ENCODE measurements at places on chromosomes 7 and 10.
A peak's percentile ranks its signal among the peaks of the same experiment; 100 is the strongest.

GRCh38 chr7:138032770-138033169, 30.9 kb upstream of the CREB3L2 start:
- no peak for DNase-seq

- DNase-seq = no peak
Observed at GRCh38 chr7:25360451-25360850, 132.2 kb upstream of the NPVF start.

DNA sequence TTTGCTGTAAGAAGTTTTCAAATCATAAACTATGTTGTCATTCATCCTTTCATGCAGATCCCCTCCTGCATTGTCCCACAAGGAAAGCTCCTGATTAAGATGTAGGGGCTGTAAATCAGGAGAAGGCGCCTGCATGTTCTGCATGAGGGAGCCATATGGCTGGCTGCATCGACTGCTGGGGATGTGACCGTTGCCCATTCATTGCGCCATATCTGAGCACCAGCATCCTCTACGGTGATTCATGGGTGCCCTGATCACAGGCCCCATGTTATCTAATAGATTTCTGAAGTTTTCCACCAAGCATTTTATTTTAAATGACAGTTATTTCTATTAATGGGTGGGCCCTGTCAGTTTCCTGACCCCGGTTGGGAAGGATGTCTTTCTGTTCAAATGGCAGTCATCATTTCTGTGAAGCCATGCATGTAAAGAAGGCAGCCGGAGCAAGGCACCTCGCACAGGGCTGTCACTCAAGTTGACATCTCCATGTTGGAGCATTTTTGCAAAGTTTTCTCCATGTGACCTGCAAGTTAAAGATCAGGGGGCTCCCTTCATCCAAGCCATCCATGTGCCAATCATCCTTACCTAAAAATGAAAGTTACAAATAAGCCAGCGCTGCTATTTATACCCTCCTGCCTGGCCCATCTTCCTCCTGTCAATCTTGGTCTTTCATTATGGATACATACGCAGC, 128.8 kb downstream of the TEX36 start:
- no peak for DNase-seq

GRCh38 chr10:94193466-94193924, 169.2 kb downstream of the NOC3L start:
- peak; percentile 48 for DNase-seq

DNA sequence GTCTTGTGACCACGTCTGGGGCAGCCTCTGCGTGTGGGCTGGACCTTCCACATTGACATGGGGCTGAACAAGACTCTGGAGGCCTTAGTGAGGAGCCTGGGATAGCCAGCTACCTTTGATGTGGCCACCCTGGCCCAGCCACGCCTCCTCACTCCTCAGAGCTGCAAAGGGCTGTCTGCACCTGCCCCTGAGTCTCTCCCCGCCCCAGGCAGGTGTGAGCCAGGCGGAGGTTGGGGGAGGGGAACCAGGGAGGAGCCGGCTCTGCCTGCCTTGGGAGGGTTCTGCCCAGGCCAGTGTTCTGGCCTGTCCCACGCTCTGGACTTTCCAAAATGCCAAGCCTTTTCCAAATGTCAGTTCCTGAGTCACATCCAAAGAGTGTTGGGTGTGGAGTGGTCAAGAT, 72.2 kb downstream of the GTF2IRD1 start:
- DNase-seq = no peak

GRCh38 chr7:122430710-122431109, 126.2 kb upstream of the FEZF1 start:
- peak; percentile 20 for DNase-seq

DNA sequence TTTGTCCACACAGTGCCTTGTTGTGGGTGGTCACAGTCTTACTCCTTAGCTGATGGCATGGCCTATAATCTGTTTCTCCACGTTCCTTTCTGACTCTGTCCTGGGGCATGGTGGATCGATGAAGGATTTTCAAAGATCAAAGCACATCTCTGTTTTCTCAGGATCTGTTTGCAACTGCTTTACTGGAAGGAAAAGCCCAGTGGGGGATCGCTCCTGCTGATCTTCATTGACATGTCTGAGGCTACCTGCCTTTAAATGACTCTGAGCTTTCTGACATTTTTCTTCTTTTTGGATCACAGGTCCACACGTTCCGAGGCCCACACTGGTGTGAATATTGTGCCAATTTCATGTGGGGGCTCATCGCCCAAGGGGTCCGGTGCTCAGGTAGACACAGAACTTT, 68.0 kb upstream of the PRR15 start:
- no peak for DNase-seq

GRCh38 chr10:117534321-117535297, 7.9 kb upstream of the EMX2 start:
- DNase-seq = no peak

DNA sequence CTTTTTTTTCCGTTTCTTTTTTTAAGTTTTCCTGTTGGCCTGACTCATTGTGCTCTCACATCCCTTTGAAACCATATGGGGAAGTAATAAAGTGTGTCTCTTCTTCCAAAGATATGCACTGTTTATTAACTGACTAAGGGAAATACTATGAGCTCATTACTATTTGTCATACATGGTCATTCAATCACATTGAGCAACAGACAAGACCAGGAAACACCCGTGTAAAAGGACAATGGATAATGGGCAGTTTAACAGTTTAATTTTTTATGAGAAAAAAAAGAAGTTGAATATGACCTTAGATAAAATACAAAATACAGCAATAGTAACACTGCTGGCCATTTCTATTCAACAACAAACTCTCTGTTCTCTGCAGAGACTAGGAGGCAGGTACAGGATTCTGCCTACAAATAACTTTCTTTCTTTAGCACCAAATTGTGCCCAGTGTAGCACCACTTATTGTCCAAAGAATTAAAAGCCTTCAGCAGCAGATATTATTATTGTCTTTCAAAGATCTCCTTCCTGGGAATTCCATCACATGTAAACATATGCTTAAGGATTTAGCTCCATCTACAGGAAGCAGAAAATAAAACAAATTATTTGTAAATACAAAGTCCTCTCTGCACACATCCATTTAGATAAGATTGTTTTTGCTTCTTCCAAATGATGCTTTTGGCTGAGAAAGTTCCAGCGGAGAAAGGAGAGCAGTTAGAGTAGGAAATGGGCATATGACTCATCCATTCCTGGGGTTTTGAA, 55.0 kb upstream of the AKR1E2 start:
- DNase-seq = peak; percentile 93

- no peak for DNase-seq
Observed at GRCh38 chr10:91444211-91445182, 34.4 kb downstream of the HECTD2 start.

DNA sequence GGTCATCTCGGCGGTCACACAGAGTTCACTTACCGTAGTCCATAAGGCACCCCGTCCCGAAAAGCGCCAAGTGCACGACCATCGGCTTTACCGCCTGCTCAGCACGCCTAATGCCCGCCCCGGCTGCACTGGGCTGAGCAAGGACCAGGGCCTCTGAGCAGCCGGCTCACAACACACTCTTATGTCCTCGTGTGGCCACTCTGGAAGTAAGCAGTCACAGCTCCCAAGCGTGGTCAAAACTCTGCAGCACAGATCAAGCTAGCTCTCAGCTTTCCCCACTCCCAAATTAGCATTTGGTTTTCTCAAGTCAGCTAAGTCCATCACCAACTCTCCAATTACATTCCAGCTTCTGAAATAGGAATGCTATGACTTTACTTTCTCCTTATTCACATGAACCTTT, 57.7 kb downstream of the MAD1L1 start:
- peak; percentile 63 for DNase-seq

DNA sequence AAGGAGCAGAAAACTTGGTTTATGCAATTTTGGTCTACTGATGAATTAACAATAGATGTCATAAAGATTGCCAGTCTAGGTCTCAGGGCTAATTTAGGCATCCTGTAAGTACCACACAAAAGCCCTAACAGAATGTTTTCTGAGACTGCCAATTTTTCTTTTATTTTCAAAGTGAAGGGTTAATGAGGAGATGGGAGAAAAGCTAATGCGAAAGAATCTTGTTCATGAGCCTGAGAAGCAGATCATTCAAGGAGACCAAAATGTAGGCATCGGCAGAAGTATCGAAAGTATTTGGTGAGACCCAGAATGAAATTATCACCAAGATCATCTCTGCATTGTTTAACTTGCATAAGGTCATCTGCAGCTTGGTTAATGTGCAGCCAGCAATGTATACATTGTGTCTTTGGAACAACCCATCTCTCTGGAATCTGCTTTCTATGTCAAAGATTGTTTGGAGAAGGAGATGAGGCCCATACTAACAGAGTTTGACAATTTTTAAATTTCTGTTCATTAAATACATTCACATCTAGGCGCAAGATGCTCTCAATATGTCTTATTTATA, 163.3 kb upstream of the GLI3 start:
- DNase-seq = no peak

DNA sequence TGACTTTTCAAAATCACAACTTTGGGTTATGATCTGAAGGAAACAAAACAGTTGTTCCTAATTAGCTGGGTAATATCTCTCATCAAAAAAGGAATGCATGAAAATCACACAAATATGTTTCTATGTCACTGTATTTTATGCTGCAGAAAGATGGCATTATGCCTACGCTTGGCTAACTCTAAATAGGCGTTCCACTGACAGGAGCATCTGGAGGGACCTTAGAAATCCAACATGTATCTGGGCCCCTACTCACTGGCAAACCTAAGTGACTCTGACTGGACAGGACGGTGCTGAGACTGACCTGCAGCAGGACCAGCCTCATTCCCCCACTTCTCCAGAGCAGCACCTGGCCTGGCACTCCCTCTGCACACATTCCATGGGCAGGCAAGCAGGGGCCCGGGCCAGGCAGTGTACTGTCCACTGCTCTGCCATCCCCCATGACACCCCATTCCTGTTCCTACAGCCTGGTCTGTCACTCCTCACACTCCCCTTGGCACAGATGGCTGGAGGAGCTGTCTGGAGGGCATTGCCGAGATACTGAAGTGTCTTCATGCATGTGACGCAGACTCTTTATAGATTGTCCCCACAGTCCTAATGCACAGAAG, 2.6 kb upstream of the MYL7 start:
- no peak for DNase-seq

GRCh38 chr7:111638078-111638477, 75.8 kb upstream of the IMMP2L start:
- DNase-seq = no peak

GRCh38 chr7:77985974-77986339, 187.4 kb downstream of the PHTF2 start:
- peak; percentile 34 for DNase-seq

DNA sequence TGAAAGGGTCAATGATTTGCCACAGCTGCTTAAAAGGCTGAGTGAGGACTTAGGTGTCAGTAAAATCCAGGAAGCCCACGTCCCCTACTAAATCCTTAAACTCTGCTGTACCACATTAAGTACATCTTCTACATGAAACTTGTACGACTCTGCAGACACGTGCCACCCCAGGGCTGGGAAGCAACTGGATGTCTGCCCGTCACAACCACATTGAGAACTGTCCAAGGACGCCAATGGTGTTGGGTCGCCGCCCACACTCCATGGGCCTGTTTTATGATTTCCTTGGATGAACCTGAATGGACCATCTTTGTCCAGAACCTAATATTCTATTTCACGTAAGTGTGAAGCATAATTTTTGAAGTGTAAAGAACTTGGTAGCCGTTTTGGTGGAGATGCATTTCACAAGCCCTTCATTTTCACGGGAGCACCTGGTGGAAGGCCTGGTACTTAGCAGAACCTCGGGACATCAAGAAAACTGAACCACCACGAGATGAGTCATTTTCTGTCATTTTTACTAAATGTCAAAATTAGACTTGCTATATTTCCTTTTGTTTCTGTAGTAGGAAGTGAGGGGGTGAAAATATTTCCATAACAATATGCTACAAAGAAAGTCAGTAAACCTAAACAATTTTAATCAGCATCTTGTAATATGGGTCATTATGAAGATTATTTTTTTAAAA, 134.9 kb downstream of the SFMBT2 start:
- no peak for DNase-seq

Data from stromal cell of bone marrow (primary cell).